ENCODE measurements at places on chromosomes 4 and X.

DNA sequence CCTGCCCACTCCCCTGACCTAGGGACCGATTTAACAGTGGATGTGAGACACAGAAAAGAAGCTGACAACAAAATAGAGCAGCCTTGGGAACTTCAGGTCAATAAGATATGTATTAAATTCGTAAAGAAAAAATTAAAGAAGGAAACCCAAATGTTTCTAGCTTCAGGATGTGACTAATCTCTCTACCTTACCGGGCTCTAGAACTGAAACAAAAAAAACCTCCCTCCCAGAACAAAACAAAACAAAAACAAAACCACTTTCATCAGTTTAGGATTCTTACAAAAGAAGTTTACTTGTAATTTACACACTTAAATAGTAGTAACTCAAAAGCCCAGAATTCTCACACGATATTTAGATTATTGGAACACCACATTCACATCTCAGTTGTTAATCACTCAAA lies 185.8 kb upstream of the RPS6KA3 start:
- DNase-seq = peak; percentile 3

- no peak for DNase-seq
Observed at GRCh38 chr4:26648260-26648659, 64.4 kb downstream of the TBC1D19 start.

DNA sequence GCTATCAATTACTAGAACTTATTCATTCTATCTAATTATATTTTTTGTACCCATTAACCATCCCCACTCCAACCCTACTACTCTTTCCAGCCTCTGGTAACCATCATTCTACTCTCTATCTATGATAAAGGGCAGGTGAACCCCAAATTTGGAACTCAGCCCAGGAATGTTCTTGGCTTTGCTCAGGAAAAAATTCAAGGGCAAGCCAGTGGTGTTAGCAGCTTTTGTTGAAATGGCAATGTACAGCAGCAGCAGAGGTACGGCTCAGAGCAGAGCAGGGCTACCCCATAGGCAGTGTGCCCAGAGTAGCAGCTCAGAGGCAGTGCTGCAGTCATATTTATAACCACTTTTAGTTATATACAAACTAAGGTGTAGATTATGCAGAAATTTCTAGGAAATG lies 138.2 kb downstream of the RNF150 start:
- no peak for DNase-seq

DNA sequence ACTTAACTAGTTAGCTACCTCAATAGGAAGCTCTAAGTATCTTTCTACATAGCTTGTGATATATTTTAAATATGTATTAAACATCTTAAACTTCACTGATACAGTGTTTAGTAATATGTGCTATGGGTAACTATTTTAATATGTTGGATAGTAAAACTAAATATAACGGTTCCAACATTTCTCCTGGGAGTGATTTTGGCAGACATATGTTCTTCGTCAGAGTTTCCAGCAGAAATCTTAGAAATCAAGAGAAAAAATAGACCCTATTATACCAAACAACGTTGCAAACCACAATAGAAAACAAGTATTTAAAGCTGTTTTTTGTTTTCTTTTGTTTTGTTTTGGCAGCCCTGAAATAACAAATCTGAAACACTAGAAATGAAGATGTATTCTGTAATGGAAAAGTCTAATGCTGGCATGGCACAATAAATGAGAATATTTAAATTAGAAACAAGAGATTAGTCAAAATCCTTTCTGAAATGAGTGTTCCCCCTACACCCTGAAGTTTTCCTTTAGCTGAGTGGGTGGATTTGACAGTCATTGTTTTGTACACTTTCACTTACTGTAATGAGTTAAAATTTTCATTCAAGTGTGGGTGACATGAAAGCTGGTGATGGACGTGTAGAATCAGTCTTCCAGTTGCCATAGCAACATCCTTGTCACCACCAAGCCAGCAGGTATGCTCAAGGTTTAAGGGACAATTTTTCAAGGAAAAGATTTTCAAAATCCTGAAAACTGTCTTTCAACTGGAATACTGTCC lies 233.5 kb downstream of the SCFD2 start:
- no peak for DNase-seq

GRCh38 chr4:67884701-67885100 lies 899 bp upstream of the TMPRSS11D start:
- DNase-seq = no peak

- no peak for DNase-seq
Observed at GRCh38 chr4:184389978-184390900, 84.1 kb downstream of the IRF2 start.

GRCh38 chrX:46873746-46874145 lies 36.9 kb downstream of the RP2 start:
- peak; percentile 65 for DNase-seq

- DNase-seq = no peak
Observed at GRCh38 chrX:79182616-79183015, 38.1 kb downstream of the GPR174 start.

DNA sequence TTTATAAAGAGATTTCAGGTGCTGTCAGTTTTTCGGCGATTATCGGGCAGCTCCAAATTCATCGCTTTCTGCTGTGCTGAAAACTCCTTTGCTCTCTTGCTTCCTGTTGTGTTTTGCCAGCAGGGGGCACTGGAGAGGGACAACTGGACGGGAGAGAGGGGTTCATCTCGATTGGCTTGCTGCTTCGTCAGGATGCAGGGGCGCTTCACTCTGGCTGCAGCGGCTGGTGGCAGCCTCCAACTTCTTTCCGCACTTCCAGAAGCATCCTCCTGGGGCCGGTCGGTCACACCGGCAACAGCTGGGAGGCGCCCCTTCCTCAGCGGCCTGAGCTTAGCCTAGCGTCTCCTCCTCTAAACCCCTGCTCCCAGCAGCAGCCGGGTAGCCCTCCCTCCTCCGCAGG lies 29.5 kb downstream of the MSL3 start:
- no peak for DNase-seq

DNA sequence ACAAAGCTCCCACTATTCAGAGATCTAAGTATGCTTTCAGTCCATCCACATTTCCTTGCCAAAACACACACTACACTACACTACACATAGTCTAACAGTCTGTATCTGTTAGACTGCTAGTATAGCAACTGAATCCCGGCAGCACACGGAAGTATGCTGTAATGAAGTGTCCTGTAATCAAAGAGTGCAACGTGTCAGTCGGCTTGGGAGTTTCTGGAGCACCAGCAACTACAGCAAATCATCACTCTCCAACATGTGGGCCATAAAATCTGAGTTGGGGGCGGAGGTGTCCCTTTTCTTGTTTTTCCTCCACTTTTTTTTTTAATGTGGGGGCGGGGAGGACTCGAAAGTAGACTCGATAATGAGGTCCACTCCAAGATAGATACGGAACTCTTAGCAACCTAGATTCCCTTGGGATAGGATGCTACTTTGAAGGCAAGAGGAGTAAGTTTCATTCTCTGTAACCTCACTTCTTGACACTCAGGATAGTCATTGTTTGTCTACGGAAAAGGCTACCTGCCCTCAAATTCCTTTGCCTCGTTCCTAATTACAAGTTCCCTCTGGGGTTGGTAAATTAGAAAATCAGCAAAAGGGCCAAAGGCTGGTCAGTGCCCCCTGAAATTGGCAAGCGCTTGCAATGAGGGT lies 722 bp downstream of the SLC10A7 start:
- DNase-seq = peak; percentile 60

DNA sequence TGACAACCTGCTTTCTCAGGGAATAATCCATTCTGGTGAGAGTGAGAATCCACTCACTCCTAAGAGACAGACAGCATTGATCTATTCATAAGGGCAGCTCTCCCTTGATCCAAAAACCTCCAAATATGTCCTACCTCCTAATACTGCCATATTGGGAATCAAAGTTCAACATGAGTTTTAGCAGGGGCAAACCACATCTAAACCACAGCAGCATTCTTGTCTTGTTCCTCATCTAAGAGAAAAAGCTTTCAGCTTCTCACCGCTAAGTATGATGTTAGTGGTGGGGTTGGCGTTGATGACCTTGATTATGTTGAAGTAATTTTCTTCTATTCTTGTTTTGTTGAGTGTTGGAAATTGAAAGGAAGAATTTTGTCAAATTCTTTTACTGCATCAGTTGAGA lies 69.6 kb downstream of the SERTM2 start:
- peak; percentile 5 for DNase-seq

- DNase-seq = peak; percentile 84
Observed at GRCh38 chr4:160180211-160180610, 1077.3 kb downstream of the RAPGEF2 start.

GRCh38 chr4:103400405-103400804 lies 202.3 kb upstream of the CENPE start:
- peak; percentile 81 for DNase-seq

DNA sequence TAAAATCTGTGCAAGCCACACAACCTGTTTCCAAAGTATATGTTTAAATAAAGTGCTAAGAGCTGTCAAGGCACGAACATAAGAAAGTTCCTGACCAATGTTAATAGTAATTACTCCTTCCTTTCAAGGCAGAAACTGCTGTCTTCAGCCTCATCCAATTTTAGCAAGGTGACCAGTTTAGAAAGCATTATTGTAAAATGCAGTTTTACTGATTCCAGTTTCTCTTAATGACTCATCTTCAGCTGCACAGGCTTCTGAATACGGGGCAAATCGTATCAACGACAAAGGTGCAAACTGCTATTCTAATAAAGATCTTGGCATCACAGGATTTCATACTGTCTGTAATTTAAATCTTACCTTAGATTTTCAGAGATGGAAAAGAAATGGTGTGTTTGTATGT lies 87.5 kb downstream of the PPP3CA start:
- DNase-seq = no peak

DNA sequence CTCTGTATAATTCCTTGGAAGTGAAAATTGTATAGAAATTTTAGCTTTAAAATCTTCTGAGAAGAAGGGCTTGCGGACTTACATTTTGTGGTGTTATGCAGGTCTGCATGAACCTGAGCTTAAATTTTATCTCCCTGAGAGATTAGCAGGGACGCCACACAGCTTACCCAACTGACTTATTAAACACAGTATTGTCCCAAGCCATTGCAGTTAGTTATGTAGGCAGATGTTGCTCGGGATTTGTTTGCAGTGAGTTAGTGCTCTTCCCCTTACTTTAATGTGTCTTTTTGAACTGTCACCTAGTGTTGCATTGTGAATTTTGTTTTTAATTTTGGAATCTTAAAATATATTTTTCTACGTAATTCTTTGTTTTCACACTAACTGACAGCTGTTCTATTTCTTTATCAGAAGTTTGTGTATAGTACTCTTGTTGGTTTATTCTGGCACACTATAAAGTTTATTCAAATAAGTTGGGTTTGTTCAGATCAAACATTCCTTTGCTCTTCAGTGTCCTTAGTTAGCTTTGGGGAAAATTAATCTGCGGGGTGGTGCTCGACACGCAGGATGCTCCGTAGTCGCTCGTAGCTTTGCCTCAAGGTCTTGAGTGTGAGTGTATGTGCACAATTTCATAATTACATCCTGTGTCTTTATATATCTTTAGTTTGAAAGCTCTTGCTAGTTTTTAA lies 145.4 kb downstream of the STIM2 start:
- DNase-seq = no peak

- peak; percentile 15 for DNase-seq
Observed at GRCh38 chr4:36222702-36223101, 21.6 kb downstream of the ARAP2 start.

- DNase-seq = no peak
Observed at GRCh38 chr4:162682651-162683050, 484.0 kb downstream of the NAF1 start.

DNA sequence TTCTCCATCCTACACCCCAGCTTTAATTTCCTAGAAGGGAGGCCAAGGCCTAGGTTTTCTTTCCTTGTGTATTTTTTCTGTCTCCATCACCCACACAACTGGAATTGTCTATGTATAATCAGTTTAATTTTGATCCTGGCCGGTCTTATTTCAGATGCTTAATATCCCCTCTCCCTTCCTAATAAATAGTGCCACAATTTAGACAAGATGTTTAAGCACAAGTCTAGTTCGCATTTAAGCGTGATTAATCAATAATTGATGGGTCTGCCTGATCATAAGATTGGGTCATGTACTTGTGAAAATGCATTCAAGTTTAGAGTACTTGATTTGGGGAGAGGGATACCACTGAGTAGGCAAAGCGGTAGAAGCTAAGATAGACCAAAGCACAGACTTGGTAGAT lies 2.4 kb downstream of the BMP2K start:
- no peak for DNase-seq

- DNase-seq = no peak
Observed at GRCh38 chrX:23380581-23380980, 45.9 kb downstream of the PTCHD1 start.

- no peak for DNase-seq
Observed at GRCh38 chr4:8560265-8561047, 19.7 kb upstream of the GPR78 start.

GRCh38 chr4:41043465-41043864 lies 170.9 kb downstream of the APBB2 start:
- DNase-seq = no peak

GRCh38 chr4:83889802-83890201 lies 353.9 kb downstream of the GPAT3 start:
- DNase-seq = peak; percentile 87

DNA sequence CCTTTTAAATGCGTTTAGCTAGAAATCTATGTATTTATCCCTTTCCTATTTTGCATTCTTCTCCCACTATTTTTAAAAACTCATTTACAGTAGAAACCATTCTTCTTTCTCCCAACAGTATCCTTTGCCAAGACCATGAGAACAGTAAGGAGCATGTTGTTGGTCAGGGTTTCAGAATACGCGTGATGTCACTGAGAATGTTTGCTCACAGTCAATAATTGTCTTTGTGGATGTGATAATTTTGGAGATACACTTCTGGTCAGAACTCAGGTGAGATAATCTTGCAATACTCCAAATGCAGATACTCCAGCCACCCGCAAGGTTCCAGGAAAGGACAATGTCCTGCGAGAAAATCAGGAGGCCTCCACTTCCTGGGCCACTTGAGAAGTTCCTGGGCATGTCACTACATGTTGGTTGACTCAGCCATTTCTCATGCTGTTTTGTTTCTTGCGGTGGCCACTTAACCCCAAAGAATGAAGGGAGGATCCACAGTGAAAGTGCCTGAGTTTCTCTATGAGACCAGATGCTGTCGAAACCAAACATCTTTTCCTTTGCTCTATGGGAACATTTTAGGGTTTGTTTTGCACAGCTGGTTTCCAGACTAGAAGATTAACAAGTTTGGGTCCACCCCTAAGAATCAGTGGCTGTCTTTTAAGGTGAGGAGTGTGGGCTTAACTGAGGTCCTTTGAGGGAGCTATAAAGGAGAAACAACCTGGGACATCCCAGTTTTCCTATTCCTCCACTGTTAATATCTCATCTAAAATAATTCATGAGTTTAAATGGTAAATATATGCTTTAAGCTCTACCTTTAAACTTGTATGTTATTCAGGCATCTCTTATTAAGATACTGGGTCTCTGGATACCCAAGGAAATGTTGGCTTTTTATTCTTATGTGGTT lies 116.0 kb downstream of the SOWAHB start:
- peak; percentile 96 for DNase-seq
